Smooth muscle cell of the umbilical artery (primary cell): ENCODE measurements at places on chromosomes 7 and 10. TPM values are rescaled to one million over a fixed set of nuclear protein-coding genes. Genes with fewer than 3 reads are reported as not detected.

Gene ABI1
- 21.1 and 31.0 TPM in 2 replicates for total RNA-seq

Gene DRGX
- total RNA-seq = not detected in 2 replicates

Gene ANKRD2
- 0.74 and 0.89 TPM in 2 replicates for total RNA-seq

Gene SPDYE5
- not detected in 2 replicates for total RNA-seq

Gene INHBA
- total RNA-seq = 195 and 257 TPM in 2 replicates

Gene JCAD
- total RNA-seq = 51.0 and 91.2 TPM in 2 replicates

Gene C10orf67
- 0.18 TPM in 1 of 2 replicates, not detected in the other for total RNA-seq

Gene HOXA4
- total RNA-seq = 0.60 and 0.89 TPM in 2 replicates

Gene NKX6-2
- total RNA-seq = not detected in 2 replicates

Gene RPEL1
- total RNA-seq = 0.09 TPM in 1 of 2 replicates, not detected in the other

Gene HK1
- total RNA-seq = 106 and 220 TPM in 2 replicates

Gene PAX4
- total RNA-seq = not detected in 2 replicates

Gene GPER1
- total RNA-seq = 0.59 and 1.6 TPM in 2 replicates

Gene SLC18A3
- not detected in 2 replicates for total RNA-seq

Gene SCART1
- 1.5 and 2.7 TPM in 2 replicates for total RNA-seq

Gene LGI1
- total RNA-seq = not detected in 2 replicates

Gene XPNPEP1
- 133 and 136 TPM in 2 replicates for total RNA-seq

Gene POU6F2
- not detected in 2 replicates for total RNA-seq

Gene SUN3
- not detected in 2 replicates for total RNA-seq

Gene ZNF33A
- total RNA-seq = 14.3 and 16.5 TPM in 2 replicates

Gene AASS
- total RNA-seq = 44.2 and 48.5 TPM in 2 replicates

Gene CPXM2
- 3.6 and 6.8 TPM in 2 replicates for total RNA-seq

Gene CFAP46
- 1.2 and 2.2 TPM in 2 replicates for total RNA-seq

Gene WASL
- 11.3 and 16.3 TPM in 2 replicates for total RNA-seq

Gene ZNF804B
- not detected in 2 replicates for total RNA-seq

Gene HECTD2
- total RNA-seq = 6.8 and 9.1 TPM in 2 replicates

Gene TMEM139
- total RNA-seq = not detected in 2 replicates

Gene MSS51
- 2.1 and 2.7 TPM in 2 replicates for total RNA-seq

Gene NKX2-3
- total RNA-seq = 0.14 and 0.89 TPM in 2 replicates

Gene CALHM2
- 9.2 and 12.1 TPM in 2 replicates for total RNA-seq

Gene ADRA2A
- total RNA-seq = not detected in 2 replicates

Gene STOX1
- 0.09 TPM in 1 of 2 replicates, not detected in the other for total RNA-seq

Gene CPA4
- 113 and 524 TPM in 2 replicates for total RNA-seq

Gene NCF1
- total RNA-seq = not detected in 2 replicates

Gene CPA5
- not detected in 2 replicates for total RNA-seq

Gene IL15RA
- total RNA-seq = 1.5 and 2.0 TPM in 2 replicates

Gene DEPP1
- total RNA-seq = 4.5 and 20.9 TPM in 2 replicates
